ENCODE measurements at places on chromosomes 11 and 22. TPM values are rescaled to one million over a fixed set of nuclear protein-coding genes. Genes with fewer than 3 reads are reported as not detected.
A peak's percentile ranks its signal among the peaks of the same experiment; 100 is the strongest.

DNA sequence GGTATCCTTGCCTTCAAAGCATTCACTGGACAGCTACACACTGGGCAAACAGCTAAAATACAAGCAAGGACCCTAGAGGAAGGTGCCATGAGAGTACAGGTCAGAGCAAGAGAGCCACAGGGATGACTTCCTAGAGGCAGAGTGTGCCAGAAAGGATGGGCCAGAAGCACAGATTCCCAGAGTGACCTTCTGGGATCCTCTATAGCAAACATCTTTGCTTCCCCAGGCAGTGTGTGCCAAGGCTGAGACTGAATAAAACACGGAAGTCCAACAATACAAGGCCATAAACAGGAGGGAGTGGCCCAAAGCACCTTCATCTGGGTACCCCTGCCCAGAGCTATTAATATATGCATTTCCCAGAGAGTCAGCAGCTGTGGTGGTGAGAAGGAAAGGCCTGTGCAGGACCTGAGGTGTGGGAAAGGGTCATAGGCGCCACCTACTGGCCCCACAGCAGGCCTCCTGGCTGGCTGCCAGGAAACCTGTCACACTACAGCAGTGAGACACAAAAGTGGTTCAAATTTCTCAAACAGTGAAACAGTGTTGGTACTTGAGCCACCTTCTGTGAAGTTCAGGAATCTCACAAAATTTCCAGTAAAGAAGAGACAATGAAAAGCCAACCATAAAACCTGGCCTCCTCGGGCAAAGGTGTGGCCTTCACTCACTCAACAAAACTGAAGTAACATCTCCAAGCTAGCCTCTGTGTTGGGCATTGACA is 20.3 kb downstream of the CLPB start:
- DNase-seq = peak; percentile 66

DNA sequence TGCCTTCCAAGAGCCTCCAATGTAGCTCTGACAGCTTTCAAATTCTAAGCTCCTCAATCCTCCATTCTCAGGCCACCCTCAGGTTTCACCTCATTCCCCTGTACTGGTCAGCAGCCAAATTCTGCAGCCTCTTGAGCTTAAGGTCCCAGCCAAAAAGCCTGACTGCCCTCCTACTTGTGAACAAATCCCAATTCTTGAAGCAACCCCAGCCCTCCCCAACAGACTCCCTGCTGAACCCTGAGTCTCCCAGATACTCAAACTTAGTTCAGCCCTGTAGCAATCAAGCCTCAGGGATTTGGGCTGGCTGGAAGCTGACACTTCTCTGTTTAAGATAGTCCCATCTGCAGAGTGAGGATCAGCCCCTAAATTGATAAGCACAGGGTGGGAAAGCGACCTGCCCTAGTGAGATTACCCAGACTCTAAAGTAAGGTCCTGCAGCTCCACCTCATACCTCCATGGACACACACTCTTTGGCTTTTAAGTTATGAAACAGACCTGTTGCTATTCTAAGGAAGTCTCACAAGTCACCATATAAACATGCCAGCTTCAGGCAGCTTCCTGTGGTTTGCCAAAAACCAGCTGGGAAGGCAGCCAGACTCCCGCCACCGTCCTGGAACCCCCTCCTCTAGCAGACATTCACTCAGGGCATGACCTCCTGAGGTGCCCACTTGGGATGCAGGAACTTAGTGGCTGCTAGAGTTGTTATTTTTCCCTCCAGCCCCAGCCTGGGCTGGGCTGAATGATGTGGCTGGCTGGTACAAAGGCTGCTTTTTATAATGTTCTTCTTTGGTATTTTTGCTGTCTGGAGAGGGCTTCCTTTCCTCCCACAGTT is 82.5 kb upstream of the PICALM start:
- DNase-seq = peak; percentile 23

DNA sequence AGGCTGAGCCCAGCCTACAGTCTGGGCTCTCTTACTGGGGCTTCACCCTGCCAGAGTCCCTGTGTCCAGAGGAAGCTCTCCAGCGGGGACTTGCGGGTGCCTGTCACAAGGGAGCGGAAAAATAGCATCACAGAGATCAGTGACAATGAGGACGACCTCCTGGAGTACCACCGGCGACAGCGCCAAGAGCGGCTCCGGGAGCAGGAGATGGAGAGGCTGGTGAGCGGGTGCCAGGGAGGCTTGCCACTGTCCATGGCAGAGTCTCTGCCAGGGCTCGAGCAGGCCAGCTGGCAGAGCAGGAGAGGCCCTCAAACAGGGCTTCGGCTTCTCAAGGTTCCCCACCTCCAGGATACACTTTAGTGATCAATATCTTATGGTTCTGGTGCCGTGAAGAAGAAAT is 21.0 kb downstream of the PHLDB1 start:
- DNase-seq = no peak

Gene TRIM29
- 1.5 TPM for total RNA-seq

Data from HFFc6 (cell line).